ENCODE measurements at places on chromosomes 5 and 9.

GRCh38 chr9:125549039-125549438, 158.0 kb downstream of the MAPKAP1 start:
- no peak for DNase-seq

DNA sequence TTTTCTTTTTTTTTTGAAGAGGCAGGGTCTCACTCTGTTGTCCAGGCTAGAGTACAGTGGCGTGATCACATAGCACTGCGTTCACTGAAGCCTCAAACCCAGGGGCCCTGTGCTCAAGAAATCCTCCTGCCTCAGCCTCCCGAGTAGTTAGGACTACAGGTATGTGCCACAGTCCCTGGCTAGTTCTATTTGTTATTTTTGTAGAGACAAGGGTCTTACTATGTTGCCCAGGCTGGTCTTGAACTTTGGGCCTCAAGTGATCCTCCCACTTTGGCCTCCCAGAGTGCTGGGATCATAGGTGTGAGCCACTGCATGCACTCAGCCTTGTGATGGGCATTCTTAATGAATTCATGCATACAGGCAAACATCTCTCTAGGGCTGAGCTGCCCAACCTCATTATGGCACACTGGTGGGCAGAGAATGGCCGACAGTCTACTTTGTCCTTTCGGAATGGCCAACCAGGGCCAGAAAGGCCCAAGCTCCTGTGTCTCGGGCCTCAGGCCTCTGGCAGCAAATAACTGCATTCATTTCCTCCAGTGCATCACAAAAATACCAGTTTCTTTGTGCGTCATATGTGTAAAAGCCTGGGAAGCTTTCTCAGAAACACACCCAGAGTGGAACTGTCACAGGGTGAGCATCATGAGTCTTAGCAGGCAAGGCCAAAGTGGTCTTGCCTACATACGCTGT, 27.2 kb downstream of the ANXA6 start:
- DNase-seq, result no peak

- no peak for DNase-seq
These were observed 26.7 kb upstream of the FAM169A start for GRCh38 chr5:74892921-74893320.

DNA sequence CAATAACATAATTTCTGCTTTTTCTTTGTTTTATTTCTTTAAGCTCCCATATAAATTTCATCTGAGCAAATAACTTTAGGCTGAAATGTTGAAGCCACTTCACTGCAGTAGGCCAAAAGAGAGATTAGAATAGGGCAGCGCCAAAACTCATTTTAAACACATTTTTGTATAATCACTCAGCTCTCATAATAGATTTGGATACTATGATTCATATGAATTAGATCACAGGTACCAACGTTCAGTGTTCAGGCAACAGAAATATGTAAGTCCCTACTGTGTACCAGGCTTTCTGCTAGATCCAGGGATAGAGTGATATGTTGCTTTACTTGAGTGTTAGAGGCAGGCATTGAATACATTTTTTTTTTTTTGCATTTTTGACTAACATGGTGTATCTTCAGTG, 370.5 kb downstream of the PTPRD start:
- no peak for DNase-seq

GRCh38 chr9:79007701-79008483, 563.9 kb upstream of the TLE4 start:
- DNase-seq, result no peak

DNA sequence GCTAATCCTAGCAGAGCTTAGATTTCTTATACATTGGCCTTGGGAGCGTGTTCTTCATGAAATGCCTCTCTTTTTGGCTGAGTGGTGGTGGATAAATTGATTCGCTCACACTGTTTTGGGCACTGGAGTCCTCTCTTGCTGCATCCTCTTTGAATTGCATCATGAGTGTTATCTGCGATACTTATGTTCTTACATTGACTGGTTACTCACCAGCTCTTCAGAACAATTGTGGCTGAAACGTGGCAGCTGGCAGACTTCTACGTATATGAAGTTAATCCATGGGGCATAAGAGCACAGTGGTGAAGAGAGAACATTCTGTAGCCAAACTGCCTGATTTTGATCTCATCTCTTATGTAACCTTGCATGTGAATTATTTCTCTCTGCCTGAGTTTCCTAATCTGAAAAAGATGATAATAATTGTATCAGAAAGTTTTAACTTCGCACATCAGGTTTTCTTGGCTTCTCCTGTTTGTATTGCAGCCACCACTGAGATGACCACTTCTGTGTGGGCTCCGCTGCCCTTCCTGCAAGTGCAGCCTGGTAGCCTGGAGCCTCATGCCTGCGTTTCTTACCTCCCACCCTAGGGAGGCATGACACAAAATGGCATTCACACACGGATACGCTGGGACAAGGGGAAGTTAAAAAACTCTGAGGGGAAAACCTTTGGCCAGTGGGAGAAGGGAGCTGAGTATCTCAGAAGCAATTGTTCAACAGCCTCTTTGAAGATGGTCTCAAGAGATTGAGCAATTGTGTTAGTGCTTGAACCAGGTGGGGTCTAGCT, 295.2 kb downstream of the ARHGAP26 start:
- DNase-seq, result no peak

GRCh38 chr5:11683666-11684065, 220.6 kb downstream of the CTNND2 start:
- DNase-seq, result peak; percentile 48

- no peak for DNase-seq
These were observed 39.1 kb upstream of the C5orf63 start for GRCh38 chr5:127112347-127112864.

DNA sequence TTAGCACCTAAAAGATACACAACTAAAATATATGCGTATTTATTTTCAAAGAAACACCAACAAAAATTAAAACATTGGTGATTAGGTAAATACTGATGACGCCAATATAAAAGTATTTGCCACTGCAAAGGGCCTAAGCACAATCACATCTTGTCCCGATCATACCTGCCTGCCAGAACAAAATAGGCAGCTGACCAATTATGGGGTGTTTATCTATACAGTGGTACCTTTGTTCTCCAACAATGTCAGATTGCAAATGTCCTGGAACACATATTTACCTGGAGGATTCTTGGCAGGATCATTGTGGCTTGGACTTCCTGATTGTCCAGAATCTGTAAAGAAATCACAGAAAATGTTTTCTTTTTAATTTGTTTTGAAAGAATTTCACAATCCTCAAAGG, 134.5 kb downstream of the NFIB start:
- DNase-seq, result no peak

DNA sequence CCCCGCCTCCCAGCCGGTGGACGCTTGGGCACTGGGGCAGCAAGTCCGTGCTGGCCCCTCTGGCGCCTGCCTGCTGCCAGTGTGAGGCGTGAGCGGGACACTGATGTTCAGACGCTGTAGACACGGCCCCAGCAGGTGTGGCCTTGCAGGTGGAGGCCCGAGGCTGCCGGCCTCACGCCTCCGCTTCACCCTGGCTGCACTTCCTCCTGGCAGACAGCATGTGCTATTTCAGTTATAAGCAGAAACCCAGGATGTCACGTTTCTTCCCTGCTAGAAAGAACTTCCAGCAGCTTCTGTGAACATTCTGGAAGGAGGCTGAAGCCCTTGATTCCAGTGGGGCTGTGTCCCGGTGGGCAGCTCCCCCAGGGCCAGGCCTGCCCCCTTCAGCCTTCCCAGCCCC, 114.8 kb upstream of the FCN2 start:
- no peak for DNase-seq

DNA sequence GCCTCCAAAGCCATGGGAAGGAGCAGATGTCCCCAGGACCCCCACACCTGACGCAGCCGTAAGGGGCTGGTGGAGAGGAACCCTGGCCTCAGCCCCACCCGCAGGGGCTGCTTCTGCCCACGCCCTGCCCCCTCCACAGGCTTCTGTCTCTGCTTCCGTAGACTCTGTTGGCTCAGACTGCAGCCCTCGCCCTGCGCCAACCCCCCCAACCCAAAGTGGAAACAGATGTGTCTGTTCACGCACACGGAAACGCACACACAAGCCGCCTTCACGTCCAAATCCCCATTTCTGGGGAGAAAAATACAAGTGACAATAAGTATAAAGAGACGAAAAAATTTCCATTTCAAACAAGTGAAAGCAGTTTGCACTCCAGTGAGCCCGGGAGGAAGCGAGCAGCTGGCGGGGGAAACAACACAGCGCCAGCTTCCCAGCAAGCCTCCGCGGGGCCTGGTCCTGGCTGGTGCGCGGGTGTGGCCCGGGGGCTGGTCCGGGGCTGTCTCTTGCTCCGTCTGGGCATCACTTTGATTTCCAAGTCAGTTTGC, 32.6 kb upstream of the RXRA start:
- no peak for DNase-seq

DNA sequence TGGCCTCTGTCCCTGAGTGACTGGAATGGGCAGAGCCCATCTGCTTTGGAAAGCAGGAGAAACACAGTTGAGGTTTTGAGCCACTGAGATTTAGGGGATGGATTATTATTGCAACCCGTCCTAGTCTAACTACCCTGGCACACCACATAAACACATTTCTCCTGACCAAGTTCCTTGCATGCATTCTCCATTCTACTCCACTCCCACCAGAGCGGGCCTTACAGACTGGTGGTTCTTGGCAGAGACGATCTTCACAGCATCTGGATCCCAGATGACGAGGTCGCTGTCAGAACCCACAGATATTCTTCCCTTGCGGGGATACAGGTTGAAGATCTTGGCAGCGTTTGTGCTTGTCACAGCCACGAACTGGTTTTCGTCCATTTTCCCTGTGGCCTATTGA, 111.0 kb downstream of the DPYSL3 start:
- no peak for DNase-seq

- no peak for DNase-seq
These were observed 90.1 kb downstream of the SNCAIP start for GRCh38 chr5:122401976-122402725.

DNA sequence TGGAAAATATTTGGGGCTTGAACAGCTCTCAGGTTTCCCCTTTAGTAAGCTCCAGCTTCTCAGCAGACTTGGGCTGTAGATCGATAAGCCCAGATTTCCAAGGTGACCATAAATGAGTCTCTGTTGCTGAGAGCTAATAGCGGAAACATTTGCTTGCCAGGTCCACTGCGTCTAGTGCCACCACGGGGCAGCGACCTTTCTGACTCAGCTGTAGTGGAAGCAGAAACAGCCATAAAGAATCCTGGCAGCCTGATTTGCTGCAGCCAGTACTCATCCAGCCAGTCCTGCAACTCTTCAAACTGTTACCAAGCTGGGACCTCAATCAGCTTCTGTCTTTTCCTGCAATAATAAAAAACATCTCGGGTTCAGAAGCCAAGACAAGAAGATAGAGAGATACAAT, 241.7 kb downstream of the DOCK8 start:
- peak; percentile 89 for DNase-seq

- no peak for DNase-seq
These were observed 61.5 kb downstream of the TENT4A start for GRCh38 chr5:6774721-6775204.

GRCh38 chr5:132277256-132277655, 16.9 kb upstream of the SLC22A4 start:
- no peak for DNase-seq

DNA sequence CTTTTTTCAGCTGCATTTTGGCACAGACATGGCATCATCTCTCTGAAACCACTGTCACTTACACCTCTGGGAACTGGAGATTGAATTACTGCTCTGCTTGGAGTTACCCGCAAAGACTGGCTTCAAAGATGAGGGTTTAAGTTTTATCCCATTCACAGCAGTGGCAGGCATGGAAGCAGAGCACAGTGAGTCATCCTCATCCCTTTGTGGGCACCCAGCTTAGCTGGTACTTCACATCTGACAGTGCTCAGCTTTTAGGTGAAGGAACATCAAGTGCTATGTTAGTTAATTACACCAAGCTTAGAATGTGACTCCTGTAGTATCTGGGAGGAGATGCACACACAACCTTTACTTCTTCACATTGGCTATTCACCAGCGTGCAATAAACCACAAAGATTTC, 24.8 kb upstream of the ALDH1A1 start:
- no peak for DNase-seq

GRCh38 chr5:152151113-152151512, 226.5 kb upstream of the GLRA1 start:
- no peak for DNase-seq

DNA sequence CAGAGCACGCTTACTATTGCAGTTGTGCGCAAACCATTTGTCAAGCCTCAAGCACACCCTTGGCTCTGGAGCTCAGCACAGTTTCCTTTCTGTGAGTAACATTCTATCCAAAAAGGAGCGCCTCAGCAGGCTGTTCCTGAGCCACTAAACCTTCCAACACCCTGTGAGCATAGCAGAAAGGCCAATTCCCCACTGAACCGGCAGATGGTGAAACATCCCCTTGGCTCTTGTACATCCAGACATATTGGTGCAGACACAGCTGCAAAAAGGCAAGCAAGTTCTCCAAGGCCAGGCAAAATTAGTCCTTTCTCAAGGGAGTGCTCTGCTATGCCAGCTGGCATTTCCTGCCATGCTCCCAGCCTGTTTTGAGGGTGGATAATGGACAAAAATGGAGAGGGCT, 44.1 kb upstream of the CEMIP2 start:
- no peak for DNase-seq

DNA sequence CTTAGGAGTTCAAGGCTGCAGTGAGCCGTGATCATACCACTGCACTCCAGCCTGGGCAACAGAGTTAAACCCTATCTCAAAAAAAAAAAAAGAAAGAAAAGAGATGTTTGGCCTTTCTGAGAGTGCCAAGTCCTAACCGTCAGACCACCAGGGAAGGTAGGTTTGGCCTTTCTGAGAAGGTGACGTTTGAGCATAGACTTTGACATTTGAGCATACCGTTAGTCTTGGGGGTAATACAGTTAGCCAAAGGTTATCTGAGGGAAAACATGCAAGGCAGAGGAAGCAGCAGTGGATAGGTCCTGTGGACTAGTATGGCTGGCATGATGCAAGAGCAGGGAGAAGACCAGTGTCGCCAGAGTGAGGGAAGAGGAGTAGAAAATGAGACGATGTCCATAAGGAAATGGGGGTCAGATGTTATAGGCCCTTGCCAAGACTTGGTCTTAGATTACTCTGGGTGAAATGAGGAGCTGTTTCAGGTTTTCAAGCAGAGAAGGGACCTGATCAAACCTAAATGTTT, 50.2 kb downstream of the HSDL2 start:
- DNase-seq, result no peak

- no peak for DNase-seq
These were observed 236.2 kb upstream of the WWC1 start for GRCh38 chr5:168055141-168055683.

DNA sequence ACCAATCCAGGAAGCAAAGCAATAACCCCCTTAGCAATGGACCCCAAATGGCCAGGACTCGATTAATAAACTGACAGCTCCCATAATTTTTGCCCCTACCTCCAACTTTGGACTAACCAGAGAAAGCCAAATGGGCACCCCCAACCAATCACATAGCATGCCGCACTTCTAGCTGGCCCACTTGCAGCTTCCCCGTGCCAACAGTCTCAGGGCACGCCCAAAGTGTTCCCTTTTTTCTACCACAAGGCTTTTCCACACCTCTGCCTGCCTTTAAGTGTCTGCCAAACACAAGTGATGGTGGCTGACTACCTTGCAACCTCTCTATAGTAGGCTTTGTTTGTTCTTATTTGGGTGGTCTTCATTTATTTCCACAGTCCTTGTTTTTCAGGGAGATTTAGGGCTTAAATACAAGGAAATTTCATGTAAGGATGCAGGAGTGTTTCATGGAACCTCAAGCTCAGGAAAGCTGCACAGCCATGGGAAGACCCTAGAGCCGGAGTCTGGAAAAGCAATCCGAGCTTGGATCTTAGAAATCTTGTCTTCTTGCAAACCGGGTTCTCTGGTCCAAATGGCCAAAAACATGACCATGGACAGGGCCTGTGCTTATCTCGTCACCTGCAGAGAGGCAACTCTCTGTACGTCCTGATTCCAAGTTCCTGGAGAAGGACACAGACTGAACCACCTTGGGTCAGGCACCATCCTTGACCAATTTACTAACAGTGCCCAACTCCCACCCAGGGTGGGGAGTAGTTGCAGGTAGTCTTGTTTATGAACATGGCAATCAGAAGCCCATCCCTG, 89.2 kb downstream of the THBS4 start:
- no peak for DNase-seq

- no peak for DNase-seq
These were observed 676.4 kb downstream of the PRELID2 start for GRCh38 chr5:145158730-145159129.

Measured in adrenal gland (tissue), 19 donors.